NCI-H2171 treated with DMSO at 0.1 percent for 48 hours (cell line): ENCODE measurements at places on chromosomes 7 and 10.

GRCh38 chr7:33497051-33497450 is 367.7 kb downstream of the BBS9 start:
- DNase-seq = no peak

- DNase-seq = no peak
Measured at GRCh38 chr7:31811650-31812461, 124.8 kb downstream of the PPP1R17 start.

DNA sequence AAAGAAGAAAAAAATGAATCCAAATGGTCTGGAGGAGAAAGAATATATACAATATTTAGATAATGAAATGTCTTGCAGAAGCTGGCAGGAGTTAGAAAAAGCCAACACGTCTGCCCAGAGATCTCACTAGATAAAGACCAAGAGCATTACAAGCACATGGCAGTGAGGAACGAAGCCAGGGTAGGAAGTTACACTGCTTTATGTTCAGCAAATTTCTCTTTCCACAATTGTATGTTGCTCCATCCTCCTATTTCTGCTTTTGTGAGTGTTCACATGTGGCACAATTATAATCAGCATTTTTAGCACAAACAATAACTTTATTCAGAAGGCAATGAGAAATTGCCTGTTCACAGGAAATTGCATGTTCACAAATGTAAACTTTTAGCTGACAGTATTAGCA is 53.7 kb downstream of the LRRC17 start:
- DNase-seq = no peak

DNA sequence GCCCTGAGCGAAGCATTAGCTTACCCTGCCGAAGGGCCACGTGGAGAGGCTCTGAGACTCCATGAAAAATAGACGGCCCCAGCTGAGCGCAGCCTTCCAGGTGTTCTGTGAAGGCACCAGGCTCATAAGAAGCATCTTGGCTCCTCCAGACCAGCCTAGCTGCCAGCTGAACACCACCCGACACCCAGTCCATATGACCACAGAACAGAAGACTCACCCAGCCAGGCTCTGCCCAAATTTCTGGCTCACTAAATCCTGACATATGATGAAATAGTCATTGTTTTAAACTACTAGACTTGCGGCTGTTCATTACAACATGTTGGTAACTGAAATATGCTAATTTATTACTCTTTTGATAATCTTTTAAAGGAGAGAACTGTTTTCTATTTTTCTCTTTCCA is 99.5 kb upstream of the ABI1 start:
- no peak for DNase-seq

GRCh38 chr10:116722736-116723427 is 19.5 kb downstream of the HSPA12A start:
- peak; percentile 70 for DNase-seq

DNA sequence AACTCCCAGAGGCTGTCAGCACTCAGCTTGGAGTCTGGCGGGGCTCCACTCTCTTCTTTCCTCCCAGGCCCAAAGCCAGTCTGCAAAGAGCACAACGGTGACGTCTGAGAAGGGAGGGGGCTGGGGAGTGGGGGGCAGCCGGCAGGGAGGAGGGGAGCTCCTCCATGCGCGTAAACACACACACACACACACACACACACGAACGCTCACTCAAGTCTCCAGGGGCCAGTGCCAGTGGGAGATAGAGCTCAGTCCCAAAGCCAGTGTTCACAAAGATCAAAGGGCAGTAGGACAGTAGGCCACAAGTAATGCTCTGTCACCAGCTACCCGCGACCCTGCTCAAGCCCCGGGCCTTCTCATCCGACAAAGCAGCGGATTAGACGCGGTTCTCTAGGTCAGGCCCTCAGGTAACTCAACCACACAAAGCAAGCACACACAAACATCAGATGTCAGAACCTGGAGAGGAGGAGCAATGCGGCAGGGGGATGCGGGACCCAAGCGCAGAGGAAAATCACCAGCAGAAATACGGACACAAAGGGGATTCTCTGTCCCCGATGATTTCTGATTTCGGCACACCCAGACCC is 19.9 kb downstream of the TCAF1 start:
- DNase-seq = peak; percentile 78
